ENCODE measurements at places on chromosomes 2 and 18.

DNA sequence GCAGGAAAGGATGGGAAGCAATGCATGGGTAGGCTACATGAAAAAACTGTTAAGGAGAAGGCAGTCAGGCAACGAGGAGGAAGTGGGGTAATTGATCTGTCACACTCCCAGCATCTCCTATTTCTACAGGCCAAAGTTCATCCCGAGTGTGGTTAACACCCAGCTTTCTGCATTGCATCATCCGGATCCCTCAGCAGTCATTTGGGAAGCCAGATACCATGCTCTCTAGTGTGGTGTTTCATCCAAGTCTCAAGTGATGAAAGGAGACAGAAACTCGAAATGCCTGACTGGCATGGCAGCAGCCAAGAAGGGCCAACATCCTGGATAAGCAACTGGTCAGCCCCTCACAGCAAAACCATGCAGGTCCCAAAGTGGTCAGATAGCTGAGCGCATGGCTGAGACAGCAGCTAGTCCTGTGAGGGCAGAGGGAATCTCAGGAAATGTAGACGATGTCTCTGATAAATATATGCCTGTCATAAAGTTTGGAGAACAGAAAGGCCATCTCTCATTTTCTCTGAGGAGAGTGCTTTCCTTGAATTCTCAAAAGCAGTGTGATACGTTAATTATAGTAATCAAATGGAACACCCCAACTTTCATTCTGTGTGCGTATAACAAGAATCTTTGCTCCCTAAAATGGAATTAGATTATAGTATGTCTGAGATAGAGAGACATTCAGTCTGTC, 24.8 kb upstream of the HNRNPA3 start:
- DNase-seq = no peak

GRCh38 chr2:32697156-32697555, 69.3 kb downstream of the TTC27 start:
- DNase-seq = no peak

- DNase-seq = no peak
These were observed 10.5 kb downstream of the ACVR2A start for GRCh38 chr2:147855316-147855715.

DNA sequence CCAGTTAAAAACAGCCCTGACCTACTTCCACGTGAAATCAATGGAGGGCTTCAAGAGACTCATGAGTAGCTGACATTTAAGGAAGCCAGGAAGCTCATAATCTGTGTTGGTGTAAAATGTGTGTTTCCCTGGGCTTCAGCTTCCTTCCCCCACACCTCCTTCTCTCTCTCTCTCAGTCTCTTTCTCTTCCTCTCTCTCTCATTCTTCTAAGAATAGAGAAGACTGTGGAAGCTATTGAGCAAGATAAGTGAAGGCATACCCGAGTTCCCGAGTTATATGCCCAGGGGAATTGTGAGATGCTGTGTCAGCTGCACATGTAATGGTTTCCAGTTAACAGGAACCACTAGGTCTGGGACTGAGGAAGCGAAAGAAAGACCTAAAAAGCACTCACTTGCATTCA, 199.4 kb downstream of the NYAP2 start:
- no peak for DNase-seq

GRCh38 chr2:20771299-20771698, 51.6 kb downstream of the LDAH start:
- no peak for DNase-seq

GRCh38 chr2:173998386-173998785, 33.2 kb upstream of the SP3 start:
- no peak for DNase-seq

- DNase-seq = no peak
These were observed 129.7 kb upstream of the OSR1 start for GRCh38 chr2:19488009-19488691.

DNA sequence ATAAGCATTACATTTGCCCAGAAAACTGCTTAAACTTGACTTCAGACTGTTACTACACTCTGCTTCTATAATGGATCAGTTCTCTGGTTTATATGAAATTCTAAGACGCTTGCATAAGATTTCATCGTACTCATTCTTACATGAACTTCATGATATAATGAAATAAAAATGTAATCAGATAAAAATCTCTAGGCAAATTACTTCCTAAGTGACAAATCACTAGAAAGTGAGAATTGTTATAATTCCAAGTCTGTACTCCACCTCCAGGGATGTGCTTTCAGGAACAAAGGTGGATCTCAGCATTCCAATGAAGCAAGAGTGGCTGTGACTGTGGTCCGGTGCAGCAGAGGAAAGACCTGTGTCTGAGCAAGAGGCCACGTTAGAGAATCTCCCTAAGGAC, 226.2 kb downstream of the PIEZO2 start:
- no peak for DNase-seq

GRCh38 chr2:69639266-69639665, 4.3 kb downstream of the AAK1 start:
- DNase-seq = no peak
